ENCODE measurements at places on chromosomes 2 and 18.

DNA sequence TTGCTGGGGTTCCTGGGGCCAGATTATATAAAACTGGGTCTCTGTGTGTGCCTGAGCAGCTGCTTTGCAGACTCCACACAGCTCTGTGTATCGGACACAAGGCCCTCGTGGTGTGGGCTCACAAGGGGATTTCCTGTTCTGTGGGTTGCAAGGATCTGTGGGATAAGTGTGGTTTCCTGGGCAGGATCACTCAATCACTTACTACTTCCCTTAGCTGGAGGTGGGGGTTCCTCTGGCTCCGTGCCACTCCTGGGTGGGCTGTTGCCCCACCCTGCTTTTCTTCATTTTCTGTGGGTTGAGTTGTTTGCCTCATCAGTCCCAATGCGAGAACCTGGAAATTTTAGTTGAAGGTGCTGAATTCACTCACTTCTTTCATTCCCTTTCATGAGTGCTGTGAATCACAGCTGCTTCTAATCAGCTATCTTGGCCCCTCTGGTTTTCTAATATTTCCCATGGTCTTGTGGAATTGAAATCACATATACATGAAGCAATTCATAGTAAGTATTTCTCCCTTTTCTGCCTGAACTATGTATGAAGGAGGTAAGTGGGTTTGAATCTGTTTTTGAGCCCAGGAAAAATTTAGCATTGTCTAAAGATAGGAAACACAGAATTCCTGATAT, 196.3 kb downstream of the DCDC2C start:
- no peak for DNase-seq

DNA sequence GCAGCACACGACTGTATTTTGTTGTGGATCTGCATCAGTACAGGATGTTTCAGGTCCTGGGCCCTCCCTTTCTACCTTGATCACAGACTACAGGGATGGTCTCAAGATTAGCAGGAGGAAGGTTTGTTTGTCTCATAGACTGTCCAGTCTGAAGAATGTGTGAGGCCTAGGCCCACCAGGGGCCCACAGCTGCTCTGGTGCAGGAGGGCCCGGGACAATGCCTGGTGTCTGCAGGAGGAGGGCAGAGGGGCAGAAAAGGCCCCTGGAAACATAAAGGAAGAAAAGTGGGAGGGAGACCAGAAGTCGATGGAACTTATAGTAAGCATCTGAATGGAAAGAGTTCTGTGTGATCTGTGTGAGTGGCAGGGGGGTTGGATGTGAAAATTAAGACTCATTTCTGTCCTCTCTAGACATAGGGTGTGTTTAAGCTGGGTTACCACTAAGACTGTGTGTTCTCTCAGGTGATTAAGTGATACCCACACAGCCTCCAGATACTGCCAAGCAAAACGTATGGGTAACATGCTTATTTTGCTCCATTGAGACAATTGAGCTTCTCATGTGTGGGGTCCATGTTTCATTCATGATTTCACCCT, 33.4 kb upstream of the LPIN2 start:
- DNase-seq: no peak

DNA sequence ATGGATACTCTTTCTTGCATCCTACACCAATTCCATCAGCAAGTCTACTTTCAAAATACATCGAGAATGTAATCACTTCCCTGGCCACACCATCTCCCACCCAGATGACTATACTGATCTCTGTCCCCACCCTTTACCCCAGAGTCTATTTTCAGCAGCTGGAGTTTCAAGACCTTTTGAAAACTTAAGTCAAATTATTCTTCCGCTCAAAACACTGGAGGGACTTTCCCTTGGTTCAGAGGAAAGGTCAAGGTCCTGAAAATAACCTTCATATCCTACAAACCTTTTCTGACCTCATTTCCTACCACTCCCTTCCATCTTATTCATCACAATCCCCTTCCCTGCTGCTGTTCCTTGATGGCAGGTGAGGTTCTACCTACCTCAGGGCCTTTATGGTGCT, 58.8 kb upstream of the LYPD6 start:
- DNase-seq: no peak

DNA sequence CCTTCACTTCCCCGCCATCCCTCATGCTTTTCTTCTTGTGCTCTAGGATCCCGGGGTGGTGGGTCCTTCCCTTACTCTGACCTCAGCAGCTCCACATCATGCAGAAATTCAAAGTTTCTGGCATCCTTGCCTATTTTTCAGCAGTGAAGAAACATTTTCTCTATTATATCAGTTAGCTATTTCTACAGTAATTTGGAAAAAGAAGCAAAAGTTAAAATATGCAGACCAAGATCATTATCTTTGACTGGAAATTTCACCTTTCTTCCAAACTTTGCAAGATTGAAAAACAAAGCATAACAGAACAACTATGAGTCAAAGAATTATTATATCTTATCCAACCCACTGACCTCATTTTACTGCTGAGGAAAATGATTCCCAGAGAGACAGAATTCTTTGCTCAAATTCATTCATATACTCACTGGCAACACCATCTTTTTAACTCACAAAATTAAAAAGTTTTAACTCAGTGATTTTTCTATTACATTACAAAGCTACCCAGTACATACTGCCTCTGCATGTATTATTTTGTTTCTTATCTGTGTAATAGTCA, 40.5 kb downstream of the ANTXR1 start:
- DNase-seq: no peak

DNA sequence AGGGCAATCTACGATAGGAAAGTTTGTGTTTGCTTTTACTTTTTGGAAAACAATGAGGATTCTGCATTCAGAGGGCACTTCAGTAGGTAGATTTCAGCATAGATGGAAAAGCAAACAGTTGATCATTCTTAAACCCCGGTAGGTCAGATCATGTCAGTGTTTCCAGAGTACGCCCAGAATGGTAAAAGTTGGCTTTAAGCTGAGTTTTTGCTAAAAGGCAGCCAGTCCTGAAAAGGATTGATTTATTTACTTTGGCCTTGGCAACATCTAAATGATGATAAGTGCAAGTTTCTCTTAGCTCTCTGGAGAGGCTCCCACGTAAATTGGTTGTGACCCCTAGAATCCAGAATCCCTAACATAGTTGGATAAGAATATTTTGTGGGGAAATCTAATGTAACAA, 168.0 kb downstream of the DIS3L2 start:
- no peak for DNase-seq

GRCh38 chr2:37652199-37652640, 19.2 kb downstream of the CDC42EP3 start:
- DNase-seq: no peak

GRCh38 chr2:240204431-240205276, 64.2 kb upstream of the OTOS start:
- no peak for DNase-seq

- no peak for DNase-seq
These were observed 8.6 kb upstream of the HAAO start for GRCh38 chr2:42800981-42801380.

DNA sequence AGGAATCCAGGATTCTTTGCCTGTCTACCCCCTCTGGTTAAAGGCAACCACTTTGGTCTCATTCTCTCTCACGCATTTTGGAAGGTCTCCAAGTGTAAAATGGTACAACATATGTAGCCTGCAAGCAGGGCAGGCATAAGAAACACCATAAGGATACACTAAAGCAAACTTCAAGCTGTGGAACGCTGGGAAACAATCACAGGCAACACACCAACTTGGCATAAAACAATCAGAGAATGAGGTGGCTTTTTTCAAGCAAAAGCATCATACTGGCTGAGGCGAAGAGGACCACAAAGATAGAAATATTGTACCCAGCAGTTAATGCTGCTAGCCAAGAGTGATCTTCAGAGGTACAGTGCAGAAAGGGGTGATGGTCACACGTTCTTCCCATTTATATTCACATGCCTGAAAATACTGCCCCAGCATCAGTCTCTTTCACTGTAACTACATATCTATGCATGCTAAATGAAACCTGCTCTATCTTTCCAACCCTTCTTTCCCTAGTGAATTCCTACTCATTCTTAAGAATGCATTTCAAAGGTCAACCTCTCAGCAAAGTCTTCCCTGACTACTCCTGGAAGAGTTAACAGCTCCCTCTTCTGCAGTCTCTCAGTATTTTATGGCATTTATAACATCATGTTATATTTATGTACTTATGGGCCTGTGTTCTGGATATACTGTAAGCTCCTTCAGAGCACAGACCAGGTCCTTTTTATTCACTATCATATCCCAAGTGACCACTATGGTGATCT, 71.9 kb upstream of the GALNT5 start:
- DNase-seq: no peak

DNA sequence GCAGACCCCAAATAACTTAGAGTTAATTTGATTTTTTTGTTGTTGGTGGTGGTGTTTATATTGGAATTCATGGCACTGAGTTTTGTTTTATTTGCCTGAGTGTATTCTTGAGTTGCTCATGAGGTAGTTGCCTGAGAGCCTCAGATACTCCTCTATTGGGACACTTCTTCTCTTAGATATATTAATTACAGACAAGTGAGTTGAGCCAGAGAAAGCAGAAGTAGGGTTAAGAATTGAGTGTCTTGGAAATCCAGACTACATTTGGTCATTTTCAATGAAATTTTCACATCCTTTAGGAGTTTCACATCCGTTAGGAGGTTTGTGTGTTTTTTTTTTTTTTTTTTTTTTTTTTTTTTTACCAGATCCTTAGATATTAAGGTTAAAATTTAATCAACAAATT, 29.0 kb downstream of the FMNL2 start:
- no peak for DNase-seq

DNA sequence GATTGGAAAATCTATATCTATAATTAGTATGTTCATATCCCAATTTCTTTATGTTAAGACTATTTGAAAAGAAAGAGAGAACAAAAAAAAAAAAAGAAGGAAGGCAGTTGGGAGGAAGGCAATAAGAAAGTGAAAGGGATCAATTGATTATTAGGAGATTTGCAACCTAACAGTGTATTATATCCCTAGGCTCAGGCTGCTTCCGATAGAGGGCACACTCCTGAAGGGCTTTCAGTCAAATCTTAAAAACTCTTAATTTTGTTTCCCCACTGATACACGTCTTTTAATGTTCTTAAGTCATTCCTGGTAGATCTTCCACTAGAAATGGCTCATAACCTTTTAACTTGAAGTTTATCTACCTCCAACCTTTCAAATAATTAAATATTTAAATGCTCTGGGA, 763.9 kb downstream of the BCL11A start:
- DNase-seq: no peak
